Substantia nigra (tissue), 51 donors: ENCODE measurements at places on chromosomes 2 and 18.
A peak's percentile ranks its signal among the peaks of the same experiment; 100 is the strongest.

- DNase-seq, result peak; percentile 40
Measured at GRCh38 chr2:73970850-73971471, 13.7 kb upstream of the TET3 start.

GRCh38 chr18:70493461-70493860 is 204.6 kb downstream of the SOCS6 start:
- no peak for DNase-seq

DNA sequence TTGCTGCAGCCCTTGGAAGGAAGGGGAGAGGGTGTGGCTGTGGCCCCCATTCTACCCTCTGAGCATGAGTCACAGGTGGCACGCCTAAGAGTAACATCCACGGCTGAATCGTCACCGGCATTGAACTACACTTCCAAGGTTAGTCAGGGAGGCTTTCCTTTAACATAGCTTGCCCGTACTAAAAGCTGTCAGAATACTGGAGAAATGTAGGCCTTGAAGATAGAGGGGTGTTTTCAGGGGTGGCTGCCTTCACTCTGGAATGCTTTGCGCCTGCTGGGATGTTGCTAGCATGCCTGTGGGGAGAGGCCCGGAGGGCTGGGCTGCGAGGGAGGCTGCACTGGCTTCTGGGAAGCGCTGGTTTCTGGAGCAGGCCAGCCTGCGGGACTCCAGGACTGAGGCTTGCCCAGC is 333.7 kb downstream of the AGAP1 start:
- no peak for DNase-seq

- no peak for DNase-seq
Measured at GRCh38 chr18:46340716-46341115, 236.5 kb downstream of the HAUS1 start.
